ENCODE measurements at places on chromosomes 13 and 19. TPM values are rescaled to one million over a fixed set of nuclear protein-coding genes. Genes with fewer than 3 reads are reported as not detected.

ARID3A gene
- 10.5 TPM for total RNA-seq

CEACAM3 gene
- not detected for total RNA-seq

SYNGR4 gene
- total RNA-seq = not detected

TMPRSS9 gene
- not detected for total RNA-seq

NPAS1 gene
- 12.8 TPM for total RNA-seq

METTL21C gene
- total RNA-seq = not detected

DLL3 gene
- total RNA-seq = 2.2 TPM

TMEM190 gene
- total RNA-seq = not detected

ZNF492 gene
- total RNA-seq = under 0.01 TPM

Data from cardiac atrium fibroblast (primary cell).